Cardiac muscle cell (in vitro differentiated cells and primary cell): ENCODE measurements at places on chromosomes 12 and 14. TPM values are rescaled to one million over a fixed set of nuclear protein-coding genes. Genes with fewer than 3 reads are reported as not detected.
A peak's percentile ranks its signal among the peaks of the same experiment; 100 is the strongest.

- H3K4me3 ChIP-seq = no peak overlapping the region
- H3K27ac ChIP-seq = no peak overlapping the region
- no peaks in the 10 kb centered on the region for H3K36me3 ChIP-seq
Measured at GRCh38 chr14:74508292-74508731, 14.7 kb downstream of the ISCA2 start.

DBX2 gene
- total RNA-seq = not detected in 2 replicates

TAS2R31 gene
- total RNA-seq = 1.3 and 3.0 TPM in 2 replicates

RNASE2 gene
- total RNA-seq = not detected in 2 replicates

GRCh38 chr14:77663293-77663692 lies 44.5 kb downstream of the ALKBH1 start:
- no peaks in the 10 kb centered on the region for H3K4me1 ChIP-seq
- no peak overlapping the region for H3K4me3 ChIP-seq
- DNase-seq = no peak
- no peak overlapping the region for H3K27ac ChIP-seq

DNA sequence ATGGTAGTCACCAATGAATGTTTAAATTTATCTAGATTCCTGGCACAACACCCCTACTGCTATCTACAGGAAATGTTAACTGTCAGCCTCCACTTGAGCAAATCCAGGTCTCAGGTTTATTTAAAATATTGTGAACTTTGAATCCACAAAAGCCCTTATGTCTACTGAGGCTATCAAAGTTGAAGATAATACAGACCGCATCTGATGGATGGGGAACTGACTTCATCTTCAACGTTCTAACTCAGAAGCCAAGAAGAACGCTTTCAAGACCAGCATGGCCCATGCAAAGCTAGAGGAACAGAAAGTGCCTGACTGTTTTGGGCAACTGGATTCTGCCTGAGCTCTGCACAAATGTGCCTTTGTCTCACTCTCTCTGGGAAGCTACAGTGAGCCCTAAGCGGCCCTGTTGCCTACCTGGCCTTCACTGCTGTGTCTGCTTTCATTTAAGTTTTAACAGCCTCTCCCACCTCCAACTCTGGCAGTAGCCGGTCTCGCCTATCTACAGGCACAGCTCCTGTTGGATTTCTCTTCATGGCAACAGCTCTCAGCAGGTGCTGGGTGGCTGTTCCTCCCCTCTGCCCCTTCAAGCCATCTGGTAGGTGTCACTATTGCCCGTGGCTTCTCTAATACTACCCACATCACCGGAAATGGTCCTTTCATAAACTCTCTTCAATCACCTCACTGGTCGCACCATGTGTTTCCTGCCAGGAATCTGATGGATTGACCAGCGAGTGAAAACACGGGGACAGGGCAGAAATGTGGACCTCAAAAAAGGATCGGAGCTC lies 112.1 kb upstream of the OVCH1 start:
- no peaks in the 10 kb centered on the region for H3K27me3 ChIP-seq
- peaks cover 33% of the 10 kb centered on the region for H3K4me1 ChIP-seq
- peak; percentile 69 for DNase-seq
- peak overlapping the region; percentile 59 for H3K27ac ChIP-seq
- H3K4me3 ChIP-seq = no peak overlapping the region

GRCh38 chr14:59132796-59133494 lies 55.5 kb upstream of the DAAM1 start:
- peaks cover 8% of the 10 kb centered on the region for H3K4me1 ChIP-seq
- no peaks in the 10 kb centered on the region for H3K36me3 ChIP-seq
- DNase-seq = peak; percentile 29
- no peak overlapping the region for H3K27ac ChIP-seq

DNA sequence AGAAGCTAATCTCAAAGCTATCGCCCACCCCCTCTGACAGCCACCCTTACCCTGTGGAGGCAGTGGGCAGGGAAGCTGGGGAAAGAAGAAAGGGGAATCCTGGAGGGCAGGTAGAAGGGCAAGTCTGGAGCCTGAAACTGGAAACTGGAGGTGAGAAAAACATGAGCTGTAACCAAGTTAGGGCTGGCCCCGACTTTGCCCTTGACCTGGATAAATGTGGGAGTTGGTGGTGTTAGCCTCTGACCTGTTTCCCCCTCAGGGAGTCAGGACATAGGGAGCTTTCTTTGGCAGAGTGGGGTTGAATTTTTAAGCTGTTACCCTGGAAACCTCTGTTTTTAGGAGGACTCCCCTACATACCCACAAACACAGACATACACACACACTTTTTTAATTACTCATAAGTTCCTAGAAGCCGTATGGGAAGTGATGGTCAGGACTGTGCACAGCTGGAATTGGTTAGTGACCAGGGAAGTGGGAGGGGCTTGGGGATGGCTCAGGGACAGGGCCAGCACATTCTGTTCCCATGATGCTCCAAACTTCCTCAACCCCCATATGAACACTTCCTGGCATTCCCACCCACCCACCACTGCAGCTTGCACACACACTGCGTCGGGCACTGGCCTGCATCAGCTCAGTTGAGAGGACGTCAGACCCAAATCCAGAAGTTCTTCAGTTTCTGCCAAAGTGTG lies 5.0 kb upstream of the MMP19 start:
- H3K4me1 ChIP-seq = no peaks in the 10 kb centered on the region
- H3K27me3 ChIP-seq = no peaks in the 10 kb centered on the region
- H3K4me3 ChIP-seq = no peak overlapping the region
- H3K36me3 ChIP-seq = no peaks in the 10 kb centered on the region
- H3K27ac ChIP-seq = no peak overlapping the region

DNA sequence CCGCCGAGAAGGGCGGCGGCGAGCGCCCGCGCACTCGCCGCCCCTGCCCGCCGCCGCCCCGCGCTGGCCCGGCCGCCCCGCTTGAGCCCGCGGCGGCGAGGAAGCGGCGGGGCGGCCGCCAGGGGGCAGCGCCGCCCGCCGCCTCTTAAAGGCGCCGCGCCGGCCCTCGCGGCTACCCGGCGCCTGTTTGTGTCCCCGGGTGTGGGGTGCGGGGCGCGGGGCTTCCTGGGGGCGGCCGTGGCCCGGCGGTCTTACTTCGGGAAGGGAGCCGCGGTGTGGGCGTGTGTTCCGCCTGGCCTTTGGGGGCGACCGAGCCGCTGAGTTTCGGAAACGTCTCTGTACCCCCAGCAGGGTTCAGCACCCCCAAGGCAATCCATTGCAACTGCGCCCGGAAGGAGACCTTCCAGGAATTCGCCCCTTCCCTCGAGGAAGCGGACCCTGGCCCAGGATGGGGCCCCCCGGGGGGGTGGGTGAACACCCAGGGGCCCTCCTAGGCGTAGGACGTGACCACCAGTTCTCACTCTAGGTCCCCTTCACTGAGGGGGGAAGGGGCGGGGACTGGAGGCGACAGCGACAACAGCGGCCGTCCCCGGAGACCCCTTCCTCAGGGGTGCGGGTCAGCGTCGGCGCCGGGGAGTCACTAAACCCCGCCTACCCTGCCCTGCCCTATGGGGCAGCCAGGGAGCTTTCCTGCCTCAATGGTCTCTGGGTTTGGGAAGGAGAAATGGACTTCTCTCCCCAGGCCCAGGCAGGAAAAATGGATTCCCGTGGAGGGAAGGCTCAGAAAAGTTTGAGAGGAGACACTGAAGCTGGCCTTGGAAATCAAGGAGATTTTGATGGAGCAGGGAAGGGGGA lies at the start of gene ITPK1:
ITPK1 (minus strand) TSS at position 105 of the 855 bp plus-strand sequence. CDS start 762 bp downstream, outside the sequence.
- DNase-seq = peak; percentile 74
- H3K36me3 ChIP-seq = no peaks in the 10 kb centered on the region

- no peaks in the 10 kb centered on the region for H3K4me1 ChIP-seq
- no peaks in the 10 kb centered on the region for H3K27me3 ChIP-seq
- no peak overlapping the region for H3K4me3 ChIP-seq
- no peak overlapping the region for H3K27ac ChIP-seq
- H3K36me3 ChIP-seq = peaks cover 6% of the 10 kb centered on the region
Measured at GRCh38 chr12:131116468-131117117, 162.9 kb downstream of the ADGRD1 start.

DNA sequence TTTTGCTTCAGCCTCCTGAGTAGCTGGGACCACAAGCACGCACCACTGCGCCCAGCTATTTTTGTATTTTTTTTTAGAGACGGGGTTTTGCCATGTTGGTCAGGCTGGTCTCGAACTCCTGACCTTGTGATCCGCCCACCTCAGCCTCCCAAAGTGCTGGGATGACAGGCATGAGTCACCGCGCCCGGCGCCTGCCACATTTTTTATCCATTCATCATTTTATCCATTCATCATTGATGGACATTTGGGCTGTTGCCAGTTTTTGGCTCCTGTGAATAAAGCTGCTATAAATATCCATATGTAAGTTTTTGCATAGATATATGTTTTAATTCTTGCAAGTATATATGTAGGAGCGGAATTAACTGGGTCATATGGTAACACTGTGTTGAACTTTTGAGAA lies 79.5 kb downstream of the DAAM1 start:
- H3K4me1 ChIP-seq = no peaks in the 10 kb centered on the region
- no peak overlapping the region for H3K4me3 ChIP-seq
- no peak for DNase-seq
- H3K36me3 ChIP-seq = peaks cover 8% of the 10 kb centered on the region

DNA sequence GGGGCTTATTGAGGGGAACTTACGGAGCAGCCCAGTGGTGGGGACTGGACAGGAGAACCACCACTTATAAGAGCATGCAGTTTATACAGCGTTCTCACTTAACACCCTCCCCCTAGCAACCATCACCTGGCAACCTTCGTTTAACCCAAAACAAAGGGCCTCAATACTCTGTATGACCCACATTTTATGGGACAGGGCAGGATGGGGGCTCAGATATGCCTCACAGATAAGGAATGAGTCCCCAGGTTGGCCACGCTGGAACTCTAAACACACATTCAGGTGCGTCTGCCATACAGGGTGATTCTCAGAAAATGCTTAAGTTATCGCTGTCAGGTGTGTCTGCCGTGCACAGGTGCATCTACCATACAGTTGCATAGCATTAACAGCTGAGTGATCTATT lies 99.2 kb downstream of the GCH1 start:
- no peaks in the 10 kb centered on the region for H3K36me3 ChIP-seq
- no peak for DNase-seq
- no peaks in the 10 kb centered on the region for H3K4me1 ChIP-seq
- no peaks in the 10 kb centered on the region for H3K27me3 ChIP-seq

- DNase-seq = no peak
- H3K36me3 ChIP-seq = no peaks in the 10 kb centered on the region
- H3K4me1 ChIP-seq = no peaks in the 10 kb centered on the region
- H3K27me3 ChIP-seq = peaks cover 30% of the 10 kb centered on the region
- H3K27ac ChIP-seq = no peak overlapping the region
Measured at GRCh38 chr12:78871566-78871965, 7.0 kb downstream of the SYT1 start.
